ENCODE measurements at places on chromosomes 5 and 9.

DNA sequence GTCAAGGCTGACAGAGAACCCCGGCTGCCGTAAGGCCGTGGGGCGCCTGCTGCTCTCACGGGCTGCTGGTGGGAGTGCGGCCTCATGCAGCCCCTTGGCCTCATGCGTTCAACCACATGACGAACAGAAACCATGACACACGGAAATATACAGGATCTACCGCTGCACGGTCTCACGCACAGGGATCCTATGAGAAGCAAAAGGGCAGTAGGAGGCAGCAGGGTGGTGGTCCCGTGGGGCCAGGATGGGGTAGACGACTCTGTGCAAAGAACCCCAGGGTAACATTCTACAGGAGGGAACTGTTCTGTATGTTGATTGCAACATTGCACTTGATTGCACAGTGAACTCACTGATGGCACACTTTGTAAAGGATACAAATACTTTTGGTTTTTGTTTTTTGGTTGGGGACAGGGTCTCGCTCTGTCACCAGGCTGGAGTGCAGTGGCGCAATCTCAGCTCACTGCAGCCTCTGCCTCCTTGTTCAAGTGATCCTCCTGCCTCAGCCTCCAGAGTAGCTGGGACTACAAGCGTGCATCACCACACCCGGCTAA, 51.6 kb downstream of the NACC2 start:
- peak; percentile 52 for DNase-seq

- DNase-seq = no peak
These were observed 260.8 kb downstream of the GRIA1 start for GRCh38 chr5:153751251-153751650.

DNA sequence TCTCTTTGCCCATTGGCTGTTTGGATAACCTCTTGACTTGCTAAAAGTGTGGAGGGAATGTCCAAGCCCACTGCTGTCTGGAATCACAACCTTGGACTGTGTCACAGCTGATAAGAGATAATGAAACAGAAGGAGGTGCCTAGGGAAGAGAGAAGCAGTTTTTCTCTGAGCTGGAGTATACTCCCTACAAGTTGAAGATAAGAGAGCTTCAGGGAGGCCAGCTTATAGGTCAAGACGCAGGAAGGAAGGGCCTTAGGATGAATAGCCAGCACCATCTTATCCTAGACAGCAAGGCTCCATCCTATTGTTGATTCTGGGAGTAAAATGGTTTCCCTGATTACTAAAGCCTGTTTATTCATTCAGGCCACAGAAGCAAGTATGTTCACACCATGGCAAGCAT, 244.7 kb downstream of the NPR3 start:
- no peak for DNase-seq

DNA sequence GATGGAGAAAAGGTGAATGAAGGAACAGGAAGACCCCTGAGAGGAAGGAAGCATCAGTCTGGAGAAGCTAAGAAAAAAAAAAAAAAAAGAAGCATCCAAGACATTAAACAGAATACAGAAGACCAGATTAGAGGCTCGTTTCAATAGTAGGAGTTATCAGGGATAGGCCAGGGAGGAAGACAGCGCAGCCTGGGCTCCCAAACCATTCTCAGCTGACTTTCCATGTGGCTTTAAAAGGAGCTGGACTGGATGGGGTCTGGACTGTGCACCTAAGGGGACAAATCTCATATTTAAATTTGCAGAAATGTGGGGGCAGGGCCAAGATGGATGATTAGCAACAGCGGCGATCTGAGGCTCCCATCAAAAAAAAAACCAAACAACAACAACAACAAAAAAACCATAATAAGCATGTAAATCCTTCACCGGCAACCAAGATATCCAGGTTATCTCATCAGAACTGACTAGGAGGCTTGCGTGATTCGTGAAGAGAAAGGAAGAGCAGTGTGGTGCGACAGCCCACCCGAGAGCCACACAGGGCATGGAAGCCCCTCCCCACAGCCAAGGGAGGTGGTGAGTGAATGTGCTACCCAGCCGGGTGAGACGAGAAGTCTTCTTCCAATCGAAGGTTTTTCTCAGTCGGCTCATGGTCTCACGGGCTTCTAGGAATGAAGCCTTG, 114.9 kb upstream of the ADAMTS16 start:
- DNase-seq = no peak

GRCh38 chr5:81789033-81789432, 38.1 kb upstream of the SSBP2 start:
- no peak for DNase-seq

GRCh38 chr5:111958851-111959250, 201.9 kb upstream of the NREP start:
- no peak for DNase-seq

DNA sequence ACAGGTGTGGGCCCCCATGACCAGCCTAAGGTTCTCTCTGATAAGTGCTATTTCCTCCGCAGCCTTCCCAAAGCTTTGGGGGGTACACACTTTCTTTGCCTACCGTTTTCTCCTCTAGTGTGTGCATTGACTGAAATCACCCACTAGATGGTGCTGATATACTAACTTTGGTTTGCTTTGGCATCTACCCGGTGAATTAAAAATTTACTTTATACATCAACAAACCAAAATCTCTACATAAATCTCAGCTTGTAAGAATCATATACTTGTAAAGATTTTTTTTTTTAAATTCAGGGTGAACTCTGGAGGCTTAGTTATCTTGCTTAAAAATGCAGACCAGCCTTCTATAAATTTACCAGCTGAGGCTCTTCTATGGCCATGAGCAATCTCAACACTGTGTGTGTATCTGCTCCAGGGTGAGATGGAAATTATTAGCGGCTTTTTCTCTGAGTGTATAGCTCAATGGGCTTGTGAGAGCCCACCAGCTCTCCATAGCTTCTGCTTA, 475.7 kb upstream of the TNC start:
- DNase-seq = peak; percentile 2

GRCh38 chr9:93601063-93601462, 24.7 kb downstream of the PHF2 start:
- no peak for DNase-seq

GRCh38 chr5:168076561-168076991, 214.9 kb upstream of the WWC1 start:
- no peak for DNase-seq

DNA sequence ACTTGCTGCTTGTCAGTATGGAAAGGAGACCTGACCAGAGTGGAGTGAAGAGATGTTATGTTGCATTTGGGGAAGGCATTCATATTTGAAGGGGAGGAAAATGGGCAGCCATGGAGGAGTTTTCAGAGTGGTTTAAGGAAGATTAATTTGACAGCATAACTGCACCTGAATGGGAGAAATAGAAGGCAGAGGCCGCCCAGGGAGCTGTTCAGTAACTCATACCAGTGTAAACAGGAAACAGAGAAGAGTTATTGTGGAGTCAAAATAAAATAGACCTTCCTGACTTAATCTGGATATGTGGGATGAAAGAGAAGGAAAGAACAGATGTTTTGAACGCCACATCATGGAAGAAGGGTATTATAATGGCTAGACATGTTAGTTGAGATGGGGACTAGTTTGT, 13.4 kb downstream of the SLC44A1 start:
- DNase-seq = no peak

DNA sequence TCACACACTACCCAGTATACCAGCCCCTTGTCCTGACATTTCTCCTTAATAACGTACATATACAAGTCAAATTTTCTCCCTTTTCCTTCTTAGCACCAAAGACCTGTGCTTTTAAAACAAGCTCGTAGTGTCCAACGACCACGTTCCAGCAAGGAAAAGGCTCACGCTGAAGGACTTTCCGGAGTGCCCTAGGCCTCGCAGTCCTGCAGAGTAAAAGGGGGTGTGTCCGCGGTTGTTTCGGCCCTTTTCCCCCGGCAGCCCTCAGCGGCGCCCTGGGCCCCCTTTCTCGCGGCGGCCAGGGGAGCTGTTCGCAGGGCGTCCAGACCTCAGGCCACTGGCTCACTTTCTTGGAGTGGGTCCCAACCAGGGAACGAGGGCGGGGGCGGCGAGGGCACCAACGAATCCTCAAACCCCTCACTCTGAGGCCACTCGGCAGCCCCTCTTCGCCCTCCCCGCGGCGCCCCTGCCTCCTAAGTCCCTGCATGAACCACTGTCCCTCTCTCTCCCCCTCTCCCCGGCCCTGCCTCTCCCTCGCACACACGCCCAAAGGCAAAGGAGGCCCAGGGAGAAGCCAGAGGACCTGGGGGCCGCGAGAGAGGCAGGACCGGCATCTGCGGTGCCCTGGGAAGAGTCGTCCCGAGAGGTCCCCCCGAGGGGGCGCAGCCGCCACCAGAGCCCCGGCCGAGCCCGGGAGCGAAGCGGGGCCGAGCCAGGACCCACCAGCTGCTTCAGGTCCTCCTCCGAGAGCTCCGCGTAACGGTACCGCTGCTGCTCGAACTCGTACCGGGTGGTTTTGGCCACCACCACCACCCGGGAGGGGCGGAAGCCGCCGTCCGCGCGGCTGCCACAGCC, 720 bp downstream of the NADK2 start:
- DNase-seq = peak; percentile 8

GRCh38 chr5:3107156-3107611, 355.7 kb upstream of the IRX2 start:
- DNase-seq = no peak

- no peak for DNase-seq
These were observed 510.1 kb upstream of the CDH9 start for GRCh38 chr5:27548484-27548883.

GRCh38 chr5:160359816-160360215, 10.6 kb downstream of the C1QTNF2 start:
- no peak for DNase-seq

DNA sequence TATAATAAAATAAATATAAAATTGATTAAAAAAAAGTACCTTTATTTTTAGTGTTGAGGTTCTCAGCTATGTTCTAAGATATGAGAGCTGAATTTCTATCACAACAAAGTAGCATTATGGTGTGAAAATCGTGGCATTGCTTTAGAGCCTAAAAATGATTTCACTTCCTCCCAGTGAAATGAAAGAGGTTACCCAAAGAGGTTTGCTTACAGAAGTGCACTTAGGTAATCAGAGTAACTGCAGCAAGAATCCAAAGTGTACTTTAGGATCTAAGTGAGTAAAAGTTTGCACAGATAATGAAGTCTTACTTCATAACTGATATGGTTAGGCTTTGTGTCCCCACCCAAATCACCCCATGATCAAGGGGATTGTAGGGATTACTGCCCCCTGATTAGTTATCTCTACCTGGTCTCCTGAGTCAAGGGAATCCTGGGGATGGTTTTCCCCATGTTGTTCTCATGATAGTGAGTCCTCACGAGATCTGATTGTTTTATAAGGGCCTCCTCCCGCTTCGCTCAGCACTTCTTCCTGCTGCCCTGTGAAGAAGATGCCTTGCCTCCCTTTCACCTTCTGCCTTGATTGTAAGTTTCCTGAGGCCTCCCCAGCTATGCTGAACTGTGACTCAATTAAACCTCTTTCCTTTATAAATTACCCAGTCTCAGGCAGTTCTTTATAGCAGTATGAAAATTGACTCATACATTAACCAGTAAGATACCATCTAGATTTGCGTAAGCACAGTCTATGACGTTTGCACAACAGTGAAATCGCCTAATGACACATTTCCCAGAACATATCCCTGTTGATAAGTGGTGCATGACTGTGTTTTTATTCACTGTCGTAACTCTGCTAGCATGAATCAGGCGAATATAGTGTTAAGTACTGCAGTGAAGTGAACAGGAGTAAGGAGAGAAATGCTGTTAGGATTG, 40.3 kb upstream of the LRRC70 start:
- DNase-seq = peak; percentile 35

DNA sequence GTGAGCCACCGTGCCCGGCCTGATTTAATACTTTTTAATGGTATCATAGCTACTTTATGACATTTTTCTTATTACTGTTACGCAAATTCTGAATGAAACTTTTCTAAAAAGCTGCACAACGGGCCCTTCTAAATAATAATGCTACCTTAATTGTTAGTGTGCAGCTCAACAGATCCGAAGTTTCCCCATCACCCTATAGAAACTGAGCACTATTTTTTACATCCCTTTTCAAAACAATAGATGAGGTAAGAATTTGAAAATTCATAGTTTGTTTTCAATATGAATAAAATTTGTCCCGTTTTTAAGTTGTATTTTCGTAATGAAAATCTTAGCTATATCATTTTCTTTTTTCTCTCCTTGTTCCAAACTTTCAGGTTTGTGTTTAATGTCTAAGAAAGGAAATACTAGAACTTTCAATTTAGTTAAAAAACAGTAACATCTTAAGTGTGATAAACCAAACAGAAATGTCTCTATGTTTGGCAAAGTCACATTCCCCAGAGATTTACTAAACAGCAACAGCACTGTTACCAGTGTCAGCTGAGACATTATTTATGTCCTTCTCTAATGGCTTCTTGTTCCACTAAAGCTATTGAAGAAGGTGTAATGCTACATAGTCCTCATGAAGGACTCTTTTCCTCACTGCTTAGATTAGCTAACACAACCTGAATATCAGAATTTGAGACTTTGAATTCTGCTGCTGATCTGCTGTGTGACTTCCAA, 22.9 kb downstream of the KIF2A start:
- no peak for DNase-seq

DNA sequence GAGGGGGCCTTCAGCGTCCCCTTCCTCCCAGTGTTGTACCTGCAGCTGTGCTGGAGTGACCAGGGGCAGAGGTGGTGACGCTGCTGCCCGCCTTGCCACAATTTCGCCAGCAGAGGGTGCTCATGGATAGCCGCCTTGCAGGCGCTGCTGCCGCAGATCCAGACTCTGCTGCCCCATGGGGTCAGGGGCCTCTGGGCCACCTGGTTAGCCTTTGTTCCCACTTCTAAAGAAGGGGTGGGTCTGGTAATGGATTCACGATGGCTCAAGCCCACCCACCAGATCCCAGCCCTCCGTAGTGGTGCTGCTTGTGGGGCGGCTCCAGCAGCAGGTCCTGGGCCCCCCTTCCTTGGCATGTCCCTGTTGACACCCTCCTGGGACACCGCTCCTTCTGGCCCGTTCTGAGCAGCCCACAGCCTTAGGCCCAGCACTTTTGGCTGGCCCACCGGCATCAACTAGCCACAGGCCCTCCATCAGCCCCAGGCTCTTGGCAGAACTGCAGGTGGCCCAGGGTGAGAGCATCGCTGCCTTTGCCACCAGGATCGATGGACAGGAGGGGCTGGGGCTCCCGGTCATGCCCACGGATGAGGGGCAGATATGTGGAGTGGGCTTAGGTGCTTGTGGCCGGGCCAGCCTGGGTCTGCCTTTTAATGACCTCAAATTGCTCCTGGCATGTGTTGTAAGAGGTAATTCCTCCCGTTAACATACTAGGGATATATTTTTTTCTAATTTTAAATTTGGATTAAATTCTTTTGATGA, 57.2 kb downstream of the COL5A1 start:
- peak; percentile 53 for DNase-seq

GRCh38 chr9:114264806-114265550, 57.9 kb upstream of the ORM1 start:
- DNase-seq = no peak

GRCh38 chr5:143714629-143715028, 97.3 kb upstream of the HMHB1 start:
- no peak for DNase-seq

- DNase-seq = no peak
These were observed 71.0 kb downstream of the WNK2 start for GRCh38 chr9:93254806-93255493.

- no peak for DNase-seq
These were observed 82.4 kb downstream of the GADD45G start for GRCh38 chr9:89687188-89687587.

- no peak for DNase-seq
These were observed 33.2 kb downstream of the SLC36A1 start for GRCh38 chr5:151480384-151481293.

- DNase-seq = no peak
These were observed 6.0 kb downstream of the ISL1 start for GRCh38 chr5:51389288-51389576.

Data from HL-60 (cell line).